Left renal pelvis (tissue), 4 donors: ENCODE measurements at places on chromosomes 5 and 9.

GRCh38 chr9:109416135-109416706 is 81.9 kb downstream of the PTPN3 start:
- no peak for DNase-seq

GRCh38 chr5:75571547-75571946 is 39.7 kb upstream of the ANKDD1B start:
- no peak for DNase-seq

- no peak for DNase-seq
These were observed 63.6 kb downstream of the ENTREP1 start for GRCh38 chr9:69388596-69388995.

DNA sequence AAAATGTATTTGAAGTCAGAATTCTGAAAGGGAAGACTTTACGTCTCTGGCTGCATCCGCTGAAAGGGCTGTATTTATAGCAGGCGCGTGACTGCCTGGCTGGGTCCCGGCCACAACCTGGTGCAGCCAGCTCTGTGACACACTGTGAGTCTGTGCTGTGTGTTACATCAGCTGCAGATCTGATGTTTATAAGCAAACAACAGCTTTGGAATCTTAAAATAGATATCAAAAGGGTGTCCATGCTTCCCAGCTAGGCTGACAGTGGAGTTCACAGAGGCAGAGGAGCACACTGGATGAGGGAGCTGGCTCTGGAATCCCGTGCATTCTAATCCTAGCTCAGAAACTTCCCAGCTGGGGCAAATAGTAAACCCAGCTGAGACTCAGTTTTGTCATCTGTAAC is 433.4 kb upstream of the BRINP1 start:
- no peak for DNase-seq

GRCh38 chr5:86679529-86679928 is 61.8 kb downstream of the COX7C start:
- DNase-seq = peak; percentile 36

DNA sequence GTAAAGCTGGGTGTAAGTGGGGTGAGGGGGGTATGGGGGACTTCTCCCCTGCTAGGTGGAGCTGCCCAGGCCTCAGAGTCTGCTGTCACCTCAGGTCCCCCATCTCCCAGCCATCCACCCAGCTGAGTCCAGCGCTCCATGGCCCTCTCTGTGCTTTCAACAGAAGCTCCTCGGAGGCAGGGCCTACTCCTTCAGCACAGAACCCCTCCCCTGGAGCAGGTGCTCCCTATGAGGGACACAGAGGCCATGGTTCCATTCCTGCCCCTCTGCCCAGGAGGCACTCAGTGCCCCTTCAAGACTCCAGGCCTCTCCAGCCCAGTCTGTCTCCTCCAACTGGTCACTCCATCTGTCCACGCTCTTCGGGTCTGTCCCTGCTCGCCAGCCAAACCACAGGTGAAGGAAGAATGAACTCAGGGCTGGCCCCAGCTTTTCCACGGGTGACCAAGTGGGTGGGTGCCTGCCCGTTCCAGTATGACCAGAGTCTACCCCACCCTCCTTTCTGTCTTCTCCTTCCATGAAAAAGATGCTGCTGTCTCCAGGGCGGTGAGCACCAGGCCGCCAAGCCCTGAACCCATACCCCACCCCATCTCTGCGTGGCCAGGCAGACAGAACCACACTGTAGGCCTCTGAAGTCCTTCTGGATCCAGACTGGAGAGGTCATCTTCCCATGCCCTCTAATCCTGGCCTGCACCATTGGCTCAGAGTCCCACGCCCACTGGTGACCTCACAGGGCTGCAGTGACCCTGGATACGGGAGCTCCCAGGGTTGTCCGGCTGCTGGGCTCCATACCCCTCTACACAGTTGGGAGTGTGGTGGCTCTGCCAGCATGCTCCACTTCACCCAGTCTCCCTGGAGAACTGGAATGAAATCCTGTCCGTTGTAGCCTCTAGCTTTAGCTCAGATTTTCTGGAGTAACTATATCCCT is 11.9 kb downstream of the GBGT1 start:
- DNase-seq = no peak

DNA sequence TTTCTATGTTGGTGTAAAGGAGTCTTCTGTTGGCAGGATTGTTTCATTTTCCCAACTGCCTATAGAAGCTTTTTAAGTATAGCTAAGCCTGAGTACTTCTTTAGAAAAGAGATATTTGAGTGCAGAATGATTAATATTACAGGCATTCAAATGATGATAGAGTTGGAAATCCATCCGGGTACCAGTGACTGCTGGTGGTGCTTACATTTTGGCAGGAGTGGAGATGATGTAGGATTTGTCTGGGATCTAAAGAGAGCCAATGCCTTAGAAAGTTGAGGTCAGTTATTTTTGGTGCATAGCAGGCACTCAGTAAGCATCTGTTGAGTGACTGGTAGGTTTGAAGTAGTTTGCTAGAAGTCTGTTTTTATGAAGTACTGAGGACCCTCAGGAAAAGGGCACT is 433.5 kb downstream of the DMAC1 start:
- DNase-seq = no peak
